ENCODE measurements at places on chromosomes 7 and 10.

DNA sequence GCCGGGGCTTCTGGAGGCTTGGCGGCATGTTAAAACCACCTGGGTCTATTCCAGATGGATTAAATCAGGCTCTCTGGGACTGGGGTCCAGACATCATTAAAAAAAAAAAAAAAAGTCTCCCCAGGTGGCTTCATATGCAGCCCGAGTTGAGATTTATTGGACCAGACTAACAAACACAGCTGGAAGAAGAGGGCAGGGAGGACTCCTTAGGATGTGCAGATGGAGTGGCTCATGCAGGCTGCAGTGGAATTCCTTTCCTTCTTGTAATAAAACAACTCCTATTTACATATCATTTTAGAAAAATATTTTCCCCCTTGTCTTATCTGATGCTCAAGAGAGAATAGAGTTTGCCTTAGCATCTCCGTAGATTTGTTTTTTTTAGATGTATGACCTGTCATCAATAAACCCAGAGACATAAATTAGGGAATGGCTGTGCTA is 238.1 kb downstream of the CAMK1D start:
- no peak for DNase-seq

GRCh38 chr7:32206987-32207386 is 136.8 kb upstream of the PDE1C start:
- no peak for DNase-seq

DNA sequence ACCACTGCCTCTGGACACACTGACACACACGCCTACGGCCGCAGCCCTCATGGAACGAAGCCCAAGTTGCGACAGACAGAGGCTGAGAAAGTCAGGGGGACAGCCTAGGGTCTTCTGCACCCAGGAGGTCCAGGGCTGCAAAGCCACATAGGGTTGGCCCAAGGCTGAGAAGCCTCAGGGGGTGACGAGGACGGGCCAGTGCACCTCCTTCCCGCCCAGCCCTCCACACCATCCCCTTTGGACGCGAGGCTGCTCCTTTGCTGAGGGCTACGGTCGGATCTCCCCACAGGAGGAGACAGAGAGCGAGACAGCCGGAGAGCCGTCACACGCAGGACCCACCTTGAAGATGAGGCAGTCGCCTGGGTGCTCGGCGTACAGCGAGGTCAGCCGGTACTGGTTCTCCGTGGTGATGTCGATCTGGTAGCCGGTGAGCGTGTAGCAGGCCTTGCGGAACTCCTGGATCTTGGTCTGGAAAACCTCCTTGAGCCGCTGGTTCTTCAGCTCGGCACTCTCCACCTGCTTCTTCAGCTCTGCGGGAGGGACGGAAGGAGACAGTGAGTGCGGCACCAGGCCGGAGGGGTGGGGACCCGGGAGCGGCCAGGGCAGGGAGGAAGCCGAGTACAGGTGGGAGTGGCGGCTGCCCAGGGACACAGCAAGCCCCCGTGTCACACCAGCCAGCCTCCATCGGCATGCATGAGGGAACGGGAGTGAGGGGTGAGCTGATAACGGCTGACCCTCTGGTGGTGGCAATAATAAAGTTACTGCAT is 228.0 kb downstream of the ELFN1 start:
- DNase-seq = no peak

- no peak for DNase-seq
These were observed 185.4 kb upstream of the ANK3 start for GRCh38 chr10:60575105-60575504.

- no peak for DNase-seq
These were observed 248.8 kb upstream of the SMIM30 start for GRCh38 chr7:113367041-113367586.

DNA sequence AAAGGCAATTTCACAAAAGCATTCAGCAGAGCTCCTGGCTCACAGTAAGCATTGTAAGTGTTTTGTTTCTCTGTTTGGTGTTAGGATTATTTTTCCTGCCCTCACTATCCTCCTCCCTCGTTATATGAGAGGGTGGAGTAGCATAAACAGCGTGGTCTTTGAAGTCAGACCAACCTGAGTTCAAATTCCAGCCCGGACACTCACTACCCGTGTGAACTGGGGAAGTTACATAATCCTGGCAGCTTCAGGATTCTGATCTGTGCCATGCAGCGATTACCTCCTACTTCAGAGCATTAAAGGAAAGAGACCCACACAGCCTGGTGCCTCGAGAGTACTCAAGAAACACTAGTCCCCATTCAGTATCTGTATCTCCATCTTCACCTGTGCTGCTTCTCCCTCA is 386.5 kb downstream of the INHBA start:
- DNase-seq = no peak

- DNase-seq = no peak
These were observed 128.1 kb downstream of the ELFN1 start for GRCh38 chr7:1798191-1798590.

DNA sequence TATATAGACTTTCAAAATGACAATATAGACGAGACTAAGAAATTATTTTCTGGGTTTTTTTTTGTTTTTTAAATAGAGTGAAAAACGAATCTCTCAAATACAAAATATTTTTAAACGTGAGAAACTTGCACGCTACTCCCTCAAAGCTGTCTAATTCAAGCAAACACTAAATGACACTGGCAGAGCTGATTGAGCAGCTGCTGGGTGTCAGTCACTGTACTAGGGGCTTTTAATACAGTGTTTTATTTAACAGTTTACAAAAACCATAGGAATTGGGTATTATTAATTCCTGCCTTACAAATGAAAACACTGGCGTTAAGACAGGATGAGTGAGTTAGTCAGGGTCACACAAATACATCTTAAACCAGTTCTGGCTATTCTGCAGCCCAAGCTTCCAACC is 1209.6 kb upstream of the C7orf33 start:
- no peak for DNase-seq

DNA sequence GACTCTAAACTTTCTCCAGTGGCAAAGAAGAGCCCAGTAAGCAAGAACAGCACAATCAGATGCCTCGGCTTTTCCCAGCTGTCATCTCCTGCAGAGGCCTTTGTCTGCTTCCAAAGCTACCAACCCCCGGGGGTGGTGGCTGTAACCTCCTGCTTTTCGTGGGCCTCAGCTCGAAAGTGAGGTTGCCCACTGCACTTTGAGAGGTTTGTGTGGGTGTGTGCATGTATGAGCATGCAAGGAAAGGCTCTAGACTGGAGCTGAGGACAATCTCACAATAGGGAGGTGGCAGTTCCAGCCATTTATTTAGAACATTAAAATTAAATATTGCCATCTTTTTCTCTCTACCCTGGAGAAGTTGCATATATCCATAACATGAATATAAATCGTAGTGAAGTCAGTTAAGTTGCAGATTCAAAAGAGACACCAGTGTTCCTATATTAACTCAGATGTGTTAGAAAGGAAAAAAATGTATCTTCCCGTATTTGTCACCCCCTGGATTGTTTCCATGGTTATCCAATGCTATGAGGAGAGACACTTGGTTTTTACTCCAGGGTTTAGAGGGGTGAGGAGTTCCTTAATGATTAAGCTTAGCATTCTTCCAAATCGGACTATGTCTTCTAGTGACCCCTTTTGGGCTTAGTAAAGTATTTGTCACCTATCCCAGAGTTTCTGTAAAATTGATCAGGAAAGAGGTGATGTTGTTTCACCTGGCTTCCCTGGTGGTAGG is 781.1 kb downstream of the INHBA start:
- no peak for DNase-seq

DNA sequence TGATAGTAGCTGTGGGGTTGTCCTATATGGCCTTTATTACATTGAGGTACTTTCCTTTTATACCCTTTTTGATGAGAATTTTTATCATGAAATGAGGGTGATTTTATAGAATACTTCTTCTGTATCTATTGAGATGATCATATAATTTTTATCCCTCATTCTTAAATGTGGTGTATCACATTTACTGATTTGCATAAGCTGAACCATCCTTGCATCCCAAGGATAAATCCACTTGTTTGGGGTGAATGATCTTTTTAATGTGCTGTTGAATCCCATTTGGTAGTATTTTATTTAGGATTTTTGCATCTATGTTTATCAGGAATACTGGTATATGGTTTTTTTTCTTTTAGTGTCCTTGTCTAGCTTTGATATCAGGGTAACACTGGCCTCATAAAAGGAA is 84.5 kb upstream of the IL6 start:
- no peak for DNase-seq

GRCh38 chr10:44965104-44965503 is 5.5 kb downstream of the RASSF4 start:
- no peak for DNase-seq

DNA sequence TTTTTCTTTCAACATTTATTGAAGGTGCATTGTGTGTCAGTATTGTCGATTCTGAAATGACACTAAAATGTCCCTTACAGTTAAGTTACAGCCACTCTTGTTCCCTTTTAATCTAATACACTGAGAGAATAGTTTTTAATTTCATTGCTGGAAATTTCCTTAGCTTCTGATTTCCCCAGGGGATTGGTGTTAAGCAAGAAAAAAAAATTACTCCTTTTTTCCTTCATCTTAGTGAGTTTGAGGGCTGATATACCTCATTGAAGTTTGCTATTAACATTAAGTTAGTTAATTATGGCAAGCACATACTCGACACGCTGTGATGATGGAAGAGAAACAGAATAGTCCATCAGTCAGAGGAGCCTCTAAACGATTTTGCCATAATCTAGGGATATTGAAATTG is 57.0 kb upstream of the EXOC4 start:
- DNase-seq = no peak

- DNase-seq = no peak
These were observed 29.9 kb downstream of the HEPACAM2 start for GRCh38 chr7:93196336-93196735.

GRCh38 chr7:139181404-139181803 is 49.6 kb upstream of the UBN2 start:
- no peak for DNase-seq

DNA sequence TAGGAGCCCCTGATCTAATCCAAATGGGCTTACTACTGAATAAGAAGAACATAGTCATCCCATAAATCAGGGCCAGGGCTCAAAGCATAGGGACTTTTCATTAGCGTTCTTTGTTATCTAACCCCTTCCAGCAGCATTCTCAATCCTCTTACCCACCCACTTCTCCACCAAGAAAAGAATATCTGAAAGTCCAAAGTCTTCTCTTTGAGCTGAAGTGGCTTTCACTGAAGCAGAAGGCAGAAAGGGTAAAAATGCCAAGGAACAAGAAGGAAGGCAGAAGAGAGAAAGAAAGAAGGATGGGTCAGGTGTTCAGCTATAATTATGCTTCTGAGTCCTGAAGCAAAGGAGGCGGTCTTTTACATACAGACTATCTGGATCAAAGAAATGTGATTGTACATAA is 10.2 kb downstream of the TRPV5 start:
- DNase-seq = no peak

GRCh38 chr10:47402641-47403301 is 18.7 kb upstream of the ZNF488 start:
- no peak for DNase-seq

GRCh38 chr10:105284476-105285215 is 643.6 kb downstream of the SORCS3 start:
- no peak for DNase-seq

GRCh38 chr10:74909670-74910069 is 83.3 kb downstream of the KAT6B start:
- no peak for DNase-seq

GRCh38 chr7:45660201-45660900 is 86.2 kb downstream of the ADCY1 start:
- peak; percentile 31 for DNase-seq

DNA sequence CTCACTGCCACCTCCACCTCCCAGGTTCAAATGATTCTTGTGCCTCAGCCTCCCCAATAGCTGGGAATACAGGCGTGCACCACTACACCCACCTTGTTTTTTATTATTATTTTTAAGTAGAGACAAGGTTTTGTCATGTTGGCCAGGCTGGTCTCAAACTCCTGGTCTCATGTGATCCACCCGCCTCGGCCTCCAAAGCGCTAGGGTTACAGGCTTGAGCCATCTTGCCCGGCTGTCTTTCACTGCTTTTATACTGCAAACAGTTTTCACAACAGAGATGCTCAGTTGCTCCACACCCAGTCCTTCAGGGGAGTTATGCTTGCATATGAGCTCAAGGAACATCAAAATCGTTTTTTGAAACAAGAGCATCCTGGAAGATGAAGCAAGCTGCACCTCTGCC is 1.3 kb upstream of the PRR15 start:
- DNase-seq = no peak

- peak; percentile 81 for DNase-seq
These were observed 167.1 kb downstream of the ELMO1 start for GRCh38 chr7:37281368-37282092.

DNA sequence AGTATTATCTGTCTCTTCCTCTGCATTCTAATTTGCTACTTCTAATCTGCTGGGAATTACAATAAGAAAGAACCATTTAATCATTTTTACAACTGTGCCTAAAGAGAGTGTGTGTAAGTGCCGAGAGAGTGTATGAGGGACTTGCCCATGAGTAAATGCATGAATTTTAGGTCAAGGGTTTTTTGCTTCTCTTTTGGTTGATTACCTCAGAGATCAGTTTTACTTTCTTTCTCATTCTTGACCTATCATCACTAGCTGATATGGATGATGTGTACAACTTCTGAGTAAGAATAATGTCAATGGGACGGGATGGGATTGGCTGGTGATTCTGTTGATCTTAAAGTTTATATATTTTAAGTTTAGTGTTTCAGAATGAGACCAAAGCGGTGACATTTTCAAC is 47.8 kb downstream of the IKZF1 start:
- DNase-seq = no peak

All from posterior cingulate gyrus (tissue), 11 donors.